Fibroblast of skin of left quadriceps (primary cell): ENCODE measurements at places on chromosomes 1 and 21.

GRCh38 chr1:236338096-236338495 is 56.0 kb upstream of the EDARADD start:
- DNase-seq, result no peak

DNA sequence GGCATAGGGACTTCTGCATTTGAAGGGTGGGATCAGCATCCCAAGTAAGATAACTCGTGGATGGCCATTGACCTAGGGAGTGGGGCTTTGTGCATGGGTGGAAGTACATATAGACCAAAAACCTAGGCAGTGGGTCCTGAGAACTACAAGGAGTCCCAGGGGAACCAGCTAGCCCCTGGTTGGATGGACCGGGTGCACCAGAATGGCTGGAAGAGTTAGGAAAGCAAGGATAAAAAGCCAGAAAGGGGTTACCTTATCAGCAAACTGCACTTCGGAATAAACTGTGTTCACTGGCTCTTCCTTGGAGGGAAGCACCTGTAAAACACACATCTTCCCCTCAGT is 26.6 kb upstream of the SLAMF6 start:
- DNase-seq, result no peak

DNA sequence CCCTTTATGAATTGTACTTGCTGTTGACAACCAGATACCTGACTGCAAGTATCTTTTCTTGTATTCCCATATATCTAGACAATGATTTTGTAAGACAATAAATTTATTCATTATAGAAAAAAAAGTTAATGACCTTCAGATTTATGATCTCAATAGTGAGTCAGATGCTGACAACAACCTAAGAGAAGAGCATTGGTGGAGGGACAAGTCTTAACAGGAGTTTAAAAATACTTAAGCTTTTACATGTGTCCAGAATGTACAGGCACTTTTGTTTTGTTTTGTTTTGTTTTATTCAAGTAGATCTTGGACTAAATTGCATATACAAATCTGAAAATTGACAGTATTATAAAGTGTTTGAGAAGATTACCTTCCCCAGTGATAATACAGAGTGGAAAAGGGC is 1544.6 kb upstream of the B3GALT2 start:
- DNase-seq, result no peak

DNA sequence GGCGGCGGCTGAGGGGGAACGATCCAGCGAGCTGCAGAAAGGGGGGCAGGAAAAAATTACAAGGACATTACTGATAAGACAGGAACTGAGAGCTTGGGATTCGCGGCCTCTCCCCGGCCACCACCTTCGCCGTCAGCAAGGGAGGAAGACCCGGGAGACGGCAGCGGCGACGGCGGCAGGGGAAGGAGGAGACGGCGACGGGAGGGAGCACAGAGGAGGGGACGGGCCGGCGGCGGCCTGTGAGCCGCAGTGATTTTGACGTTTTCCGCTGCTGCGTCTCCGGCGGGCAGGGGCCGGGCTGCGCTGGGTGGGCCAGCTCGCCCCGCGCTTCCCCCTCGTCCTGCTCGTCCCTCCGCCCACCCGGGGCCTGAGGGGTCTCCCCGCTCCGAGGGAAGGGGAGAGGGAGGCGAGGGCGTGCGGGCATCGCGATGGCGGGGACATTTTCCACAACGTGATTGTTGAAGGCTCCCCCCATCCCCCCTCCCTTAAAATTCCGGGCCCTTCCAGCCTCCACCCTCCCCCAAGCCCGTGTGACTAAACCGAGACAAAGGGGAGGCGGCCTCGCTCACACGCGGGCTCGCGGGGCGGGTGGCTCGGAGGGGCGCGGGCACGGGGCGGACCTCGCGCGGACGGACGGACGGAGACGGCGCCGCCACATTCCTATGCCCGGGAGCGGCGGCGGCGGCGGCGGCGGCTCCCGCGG is 407 bp downstream of the CAMSAP2 start:
- peak; percentile 66 for DNase-seq

DNA sequence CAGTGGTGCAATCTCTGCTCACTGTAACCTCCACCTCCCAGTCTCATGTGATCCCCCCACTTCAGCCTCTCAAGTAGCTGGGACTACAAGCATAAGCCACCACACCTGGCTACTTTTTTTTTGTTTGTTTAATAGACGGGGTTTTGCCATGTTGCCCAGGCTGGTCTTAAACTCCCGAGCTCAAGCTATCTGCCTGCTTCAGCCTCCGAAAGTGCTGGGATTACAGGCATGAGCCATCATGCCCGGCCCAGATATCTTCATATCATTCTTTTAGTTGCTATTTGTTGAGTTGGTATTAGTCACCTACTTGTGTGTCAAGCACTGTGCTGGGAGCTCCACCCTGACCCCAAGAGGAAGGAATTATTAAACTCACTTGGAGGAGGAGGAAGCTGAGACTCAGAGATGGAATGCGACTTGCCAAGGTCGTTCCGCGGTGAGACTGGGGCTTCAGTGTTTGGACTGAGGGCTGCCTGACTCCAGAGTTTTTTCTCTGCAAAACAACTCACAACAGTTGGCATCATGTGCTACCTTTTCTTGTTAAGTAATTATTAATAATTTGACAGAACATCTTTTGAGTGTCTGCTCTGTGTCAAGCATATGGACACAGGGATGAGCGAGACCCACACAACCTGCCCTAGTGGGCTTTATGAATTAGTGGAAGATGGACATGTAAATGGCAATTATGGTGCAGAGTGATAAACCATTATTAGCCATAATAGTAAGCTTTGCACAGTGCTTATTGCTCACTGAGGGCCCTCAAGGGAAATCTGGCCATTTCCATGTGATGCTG is 132.0 kb downstream of the FOXD2 start:
- DNase-seq, result peak; percentile 76

DNA sequence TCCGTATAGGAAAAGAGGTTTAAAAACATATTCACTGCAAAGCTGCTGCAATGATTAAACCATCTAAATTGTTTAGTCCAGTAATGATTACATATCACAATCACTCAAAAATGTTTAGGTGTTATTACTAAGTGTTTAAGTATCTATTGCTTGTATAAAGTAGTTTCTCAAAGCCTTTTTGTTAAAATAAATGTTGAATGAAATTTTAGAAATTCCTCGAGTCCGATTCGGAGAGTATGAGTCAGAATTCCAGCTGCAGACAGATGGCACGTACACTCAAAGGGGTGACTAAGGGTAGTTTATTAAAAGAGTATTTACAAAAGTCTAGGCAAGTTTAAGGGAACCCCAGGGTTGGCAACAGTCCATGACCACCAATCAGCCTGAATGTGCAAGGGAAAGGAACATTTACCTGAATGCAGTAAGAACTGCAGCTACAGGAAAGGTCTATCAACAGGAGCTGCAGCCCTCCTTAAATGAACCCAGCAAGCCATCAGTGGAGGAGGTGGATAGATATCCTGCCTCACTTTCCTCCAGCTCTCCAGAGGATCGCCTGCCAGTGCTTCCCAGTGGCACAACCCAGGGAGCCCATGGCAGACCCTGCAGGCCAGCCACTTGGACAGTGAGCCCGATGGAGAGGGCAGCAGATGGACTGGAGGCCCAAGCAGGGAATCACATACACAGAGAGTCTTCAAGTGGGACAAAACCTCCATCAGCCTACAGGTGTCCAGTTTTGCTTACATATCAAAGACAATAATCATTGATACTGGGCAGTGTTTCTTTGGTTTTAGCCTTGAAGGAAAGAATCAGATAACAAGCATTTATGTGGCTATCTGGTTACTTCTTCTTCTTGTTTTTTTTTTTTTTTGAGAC is 92.1 kb upstream of the SLC44A3 start:
- peak; percentile 89 for DNase-seq
